IMR-90 (cell line): ENCODE measurements at places on chromosomes 16 and 17. TPM values are rescaled to one million over a fixed set of nuclear protein-coding genes. Genes with fewer than 3 reads are reported as not detected.

DNA sequence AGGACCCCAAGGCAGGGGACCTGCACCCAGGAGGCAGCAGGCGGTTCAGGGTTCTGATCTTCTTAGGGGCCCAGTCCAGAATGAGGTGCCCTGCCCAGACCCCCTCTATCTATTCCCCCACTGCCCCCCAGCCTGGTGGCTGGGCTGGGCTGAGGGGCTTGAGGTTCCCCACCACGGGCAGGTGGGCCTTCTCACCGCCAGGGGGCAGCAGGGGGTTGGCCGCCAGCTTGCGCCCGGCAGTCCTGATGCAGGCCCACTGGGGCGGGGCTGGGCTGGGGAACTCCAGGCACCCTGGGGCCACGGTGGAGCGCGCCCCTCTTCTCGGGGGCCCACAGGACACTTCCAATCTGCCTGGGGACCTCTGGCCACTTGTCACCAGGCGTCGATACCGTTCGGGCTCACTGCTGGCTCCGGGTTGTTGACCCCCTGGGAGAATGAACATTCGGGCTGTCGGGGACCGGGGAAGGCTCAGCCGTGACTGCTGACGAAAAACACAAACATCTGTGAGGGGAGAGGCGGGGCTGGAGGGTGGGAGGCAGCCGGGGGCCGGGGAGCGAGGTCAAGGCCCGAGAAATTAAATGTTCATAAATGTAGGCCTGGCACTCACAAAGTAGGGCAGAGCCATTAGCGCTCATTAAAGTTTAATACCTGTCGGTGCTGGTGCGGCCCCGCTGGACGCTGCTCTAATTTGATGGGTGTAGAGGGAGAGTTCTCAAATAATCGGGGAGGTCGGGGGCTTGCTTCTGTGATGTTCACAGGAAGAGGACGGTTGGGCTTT lies 219.3 kb upstream of the GSE1 start:
- DNase-seq = peak; percentile 40

DNA sequence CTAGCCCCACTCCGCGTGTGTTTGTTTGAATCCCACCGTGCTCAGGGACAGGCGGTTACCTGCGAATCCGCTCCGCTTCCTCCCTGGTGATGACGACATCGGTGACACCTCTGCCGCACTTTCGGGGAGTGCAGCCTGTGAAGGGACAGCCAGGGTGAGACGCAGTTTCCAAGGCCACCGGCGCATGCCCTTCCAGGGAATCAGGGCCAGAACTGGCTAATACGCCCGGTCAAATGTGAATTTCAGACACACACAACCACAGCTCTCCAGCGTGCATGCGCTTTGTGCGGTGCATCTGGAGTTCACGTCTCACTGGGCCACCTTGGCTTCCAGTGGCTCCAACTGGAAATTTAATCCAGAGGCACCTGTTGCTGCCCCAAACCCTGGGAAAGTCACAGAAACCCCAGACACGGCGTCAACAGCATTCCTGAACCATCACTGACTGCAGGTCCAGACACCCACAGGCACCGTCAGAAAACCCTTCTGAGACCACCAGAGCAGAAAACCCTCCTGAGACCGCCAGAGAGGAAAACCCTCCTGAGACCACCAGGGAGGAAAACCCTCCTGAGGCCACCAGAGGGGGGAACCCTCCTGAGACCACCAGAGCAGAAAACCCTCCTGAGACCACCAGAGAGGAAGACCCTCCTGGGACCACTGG lies 6.6 kb upstream of the HEXD start:
- DNase-seq = no peak

DNA sequence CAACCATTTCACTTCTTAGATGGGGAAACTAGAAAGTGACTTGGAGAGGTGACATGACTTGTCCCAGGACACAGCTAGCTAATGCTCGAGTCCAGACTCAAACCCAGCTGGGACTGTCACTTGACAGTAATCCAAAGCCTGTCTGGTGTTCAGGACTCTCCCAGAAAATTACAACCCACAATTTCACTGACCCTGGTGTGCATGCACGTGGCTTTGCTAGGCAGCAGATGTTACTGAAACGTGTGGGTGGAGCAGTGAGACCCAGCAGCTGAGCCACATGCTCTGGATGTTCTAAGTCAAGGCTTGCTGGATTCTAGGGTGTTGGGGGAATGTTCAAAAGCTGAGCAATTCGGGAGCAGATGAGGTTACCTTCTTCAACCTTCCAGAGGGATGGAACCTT lies 364.6 kb downstream of the GRIN2A start:
- DNase-seq = no peak

DNA sequence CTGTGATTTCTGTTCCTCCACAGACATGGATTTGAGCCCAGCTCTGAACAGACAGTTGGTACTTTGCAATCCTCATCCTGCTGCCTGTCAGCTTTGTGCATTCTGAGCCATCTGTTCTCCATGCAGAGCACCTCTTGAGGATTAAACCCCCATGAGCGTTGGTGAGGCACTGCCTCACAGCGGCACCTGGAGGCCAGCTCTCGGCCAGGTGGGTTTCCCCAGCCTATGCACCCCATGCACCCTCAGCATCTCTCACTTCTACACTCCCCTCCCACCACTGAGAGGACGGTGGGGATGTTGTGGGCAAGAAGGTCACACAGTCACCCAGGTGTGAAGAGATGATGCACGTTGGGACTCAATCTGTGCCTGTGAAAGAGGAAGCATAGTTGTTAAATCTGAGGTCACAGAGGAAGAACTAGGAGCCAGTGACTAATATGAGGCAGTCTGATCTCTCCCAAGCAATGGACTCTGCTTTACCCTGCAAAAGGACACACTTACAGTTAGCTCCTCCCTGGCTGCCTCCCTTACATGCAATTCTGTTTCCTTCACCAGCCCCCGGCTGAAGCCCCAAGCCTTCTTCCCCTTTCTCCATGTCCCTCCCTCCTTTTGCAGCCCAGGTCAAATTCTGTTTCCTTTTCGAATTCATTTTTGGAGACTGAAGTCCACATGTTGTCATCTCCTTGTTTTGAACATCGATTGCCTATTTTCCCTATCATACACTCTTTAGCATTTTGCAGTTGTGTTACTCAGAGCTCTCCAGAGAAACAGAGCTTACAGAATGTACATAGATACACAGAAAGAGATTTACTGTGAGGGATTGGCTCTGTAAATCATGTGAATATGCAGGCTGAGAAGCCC lies 58.5 kb downstream of the HS3ST3B1 start:
- DNase-seq = no peak

DNA sequence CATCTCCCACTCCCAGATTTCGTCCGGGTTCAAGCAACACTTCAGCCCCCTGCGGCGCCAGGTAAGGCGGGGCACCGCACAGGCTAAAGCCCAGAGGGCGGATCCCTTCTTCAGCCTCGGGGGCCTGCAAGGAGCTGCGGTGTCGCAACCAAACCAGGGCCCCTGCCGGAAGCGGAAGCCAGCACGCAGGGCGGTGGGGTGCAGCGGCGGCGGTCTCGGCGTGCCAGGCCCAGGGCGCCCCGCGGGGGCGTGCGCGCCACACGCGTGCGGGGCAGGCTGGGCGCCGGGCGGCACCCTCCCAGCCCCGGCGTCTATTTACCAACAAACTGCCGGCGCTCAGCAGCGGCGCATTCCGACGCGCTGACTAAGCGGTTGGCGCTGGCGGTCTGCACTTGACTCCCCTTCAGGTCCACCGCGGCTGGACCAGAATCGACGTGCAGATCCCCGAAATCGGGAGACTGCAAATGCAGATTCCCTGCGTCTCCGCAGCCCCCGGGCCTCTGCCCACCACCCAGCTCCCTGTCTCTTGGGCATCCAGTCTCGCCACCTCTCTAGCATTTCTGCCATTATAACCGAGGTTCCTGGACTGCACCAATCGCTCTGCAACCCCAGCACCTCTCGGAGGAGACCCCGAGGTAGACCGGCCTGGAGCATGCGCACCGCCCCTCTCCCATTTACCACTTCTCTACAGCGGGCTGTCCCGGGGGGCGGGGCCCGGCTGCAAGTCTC lies 421 bp upstream of the DLX4 start:
- DNase-seq = peak; percentile 39

DNA sequence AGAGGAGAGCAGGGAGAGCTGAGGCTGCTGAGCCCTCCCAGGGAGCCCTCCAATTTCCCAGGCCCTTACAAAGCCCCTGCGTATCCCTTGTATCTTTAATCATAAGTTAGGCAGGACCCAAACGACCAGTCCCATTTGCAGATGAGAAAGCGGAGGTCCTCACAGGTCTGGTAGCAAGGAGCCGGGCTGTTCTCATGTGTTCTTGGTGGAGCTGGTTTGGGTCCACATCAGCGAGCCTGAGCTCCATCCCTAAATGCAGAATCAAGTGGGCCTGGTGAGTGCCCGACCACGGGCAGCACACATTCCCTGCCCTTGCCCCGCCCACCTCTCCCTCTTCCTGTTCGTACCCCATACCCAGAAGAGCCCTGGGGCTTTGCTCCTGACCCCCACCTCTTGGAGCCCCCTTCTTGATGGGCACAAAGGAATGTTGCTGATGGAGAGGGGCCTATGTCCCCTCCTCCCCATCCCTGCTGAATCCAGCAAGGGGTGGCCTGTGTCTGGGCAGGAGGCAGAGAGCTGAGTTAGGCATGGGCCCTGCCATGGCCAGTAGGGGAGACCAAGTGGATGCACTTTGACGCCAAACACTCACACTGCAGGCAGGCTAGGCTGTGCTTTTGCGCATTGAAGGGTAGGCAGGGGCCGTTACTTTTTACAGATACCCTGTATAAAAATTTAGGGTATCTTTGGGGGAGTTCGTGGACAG lies 18.3 kb upstream of the ADCY7 start:
- no peak for DNase-seq

GRCh38 chr17:66185862-66186261 lies 6.1 kb downstream of the CEP112 start:
- no peak for DNase-seq

- DNase-seq = peak; percentile 70
Observed at GRCh38 chr17:59844884-59845594, 47.7 kb downstream of the TUBD1 start.

DNA sequence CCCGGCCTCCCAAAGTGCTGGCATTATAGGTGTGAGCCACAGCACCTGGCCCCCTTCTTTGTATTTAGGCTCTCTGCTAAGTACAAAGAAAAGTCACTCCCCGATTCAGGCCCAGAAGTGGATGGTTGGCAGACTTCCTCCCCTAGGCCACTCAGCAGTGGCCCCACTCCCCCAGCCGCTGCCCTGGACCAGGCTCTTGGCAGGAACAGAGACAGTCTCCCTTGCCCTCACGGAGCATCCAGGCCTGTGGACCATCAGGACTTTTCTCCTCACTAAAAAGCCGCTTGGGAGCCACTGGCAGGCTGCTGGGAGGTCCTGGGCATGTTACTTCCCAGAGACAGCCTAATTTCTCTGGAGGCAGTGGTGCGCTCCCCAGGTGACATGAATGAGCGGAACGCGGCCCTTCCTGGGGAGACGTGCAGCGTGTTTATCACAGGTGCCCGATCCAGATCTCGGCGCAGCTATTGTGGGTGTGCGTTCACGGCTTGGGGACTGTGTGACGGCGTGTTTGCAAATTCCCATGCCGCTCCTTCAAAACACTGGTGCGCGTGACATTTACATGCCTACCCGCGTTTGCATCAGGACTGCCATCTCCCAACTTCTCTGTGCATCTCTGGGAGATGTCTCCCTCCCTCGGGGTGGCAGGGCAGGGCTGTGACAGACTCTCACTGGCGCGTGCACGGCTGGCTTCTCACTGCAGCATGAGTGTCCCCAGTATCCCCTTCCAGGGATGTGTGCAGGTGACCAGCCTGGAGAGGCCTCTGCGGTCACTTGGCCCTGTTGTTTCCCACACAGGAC lies 16.6 kb downstream of the WSCD1 start:
- no peak for DNase-seq

- DNase-seq = no peak
Observed at GRCh38 chr17:15263680-15264079, 1.4 kb downstream of the PMP22 start.

DNA sequence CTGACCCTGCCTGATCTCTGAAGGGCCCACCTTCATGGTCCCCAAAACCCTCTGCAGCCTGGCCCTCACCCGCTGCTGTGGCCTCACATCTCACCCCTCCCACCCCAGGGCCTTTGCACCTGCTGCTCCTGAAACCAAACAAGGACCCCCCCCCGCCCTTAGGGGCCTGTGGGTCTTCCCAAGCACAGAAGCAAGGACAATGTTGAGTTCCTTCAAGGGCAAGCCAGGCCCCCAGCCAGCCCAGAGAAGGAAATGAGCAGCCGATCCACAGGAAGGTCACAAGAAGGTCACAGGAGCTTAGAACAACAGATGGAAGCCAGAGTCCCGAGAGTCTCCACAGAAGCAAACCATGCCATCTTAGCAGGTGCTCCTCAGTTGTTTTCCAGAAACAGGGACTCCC lies 493 bp upstream of the PDE6G start:
- DNase-seq = no peak

DNA sequence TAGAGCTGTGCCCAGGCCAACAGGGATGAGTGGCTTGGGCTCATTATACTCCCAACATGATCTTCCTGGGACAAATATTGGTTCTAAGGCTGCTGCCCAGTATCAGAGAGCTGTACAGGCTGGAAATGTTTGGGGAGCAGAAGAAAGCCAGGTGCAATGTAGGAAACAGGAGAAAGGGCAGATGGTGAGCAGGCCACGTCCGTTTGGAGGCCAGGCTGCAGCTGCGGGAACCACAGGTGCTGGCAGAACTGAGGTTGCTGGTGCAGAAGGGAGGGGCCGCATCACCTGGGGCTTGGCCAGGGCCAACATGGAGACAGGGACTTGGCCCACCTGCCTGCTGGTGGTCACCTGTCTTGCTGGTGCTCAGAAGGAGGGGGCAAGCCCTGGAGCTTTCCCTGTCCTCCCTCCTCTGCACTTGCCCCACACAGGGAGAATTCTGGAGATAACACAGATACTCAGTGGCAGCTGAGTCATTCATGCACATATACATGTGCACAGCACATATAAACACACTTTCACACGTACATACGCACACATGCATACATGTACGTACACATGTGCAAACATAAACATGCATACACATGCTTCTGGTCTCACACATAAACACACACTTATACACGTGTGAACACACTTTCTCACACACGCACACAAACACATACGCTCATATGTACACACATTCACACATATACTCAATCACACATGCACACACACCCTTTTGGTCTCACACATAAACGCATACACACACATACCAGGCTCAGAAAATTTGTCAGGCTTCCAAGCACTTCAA lies 67.7 kb downstream of the WSCD1 start:
- DNase-seq = no peak

DNA sequence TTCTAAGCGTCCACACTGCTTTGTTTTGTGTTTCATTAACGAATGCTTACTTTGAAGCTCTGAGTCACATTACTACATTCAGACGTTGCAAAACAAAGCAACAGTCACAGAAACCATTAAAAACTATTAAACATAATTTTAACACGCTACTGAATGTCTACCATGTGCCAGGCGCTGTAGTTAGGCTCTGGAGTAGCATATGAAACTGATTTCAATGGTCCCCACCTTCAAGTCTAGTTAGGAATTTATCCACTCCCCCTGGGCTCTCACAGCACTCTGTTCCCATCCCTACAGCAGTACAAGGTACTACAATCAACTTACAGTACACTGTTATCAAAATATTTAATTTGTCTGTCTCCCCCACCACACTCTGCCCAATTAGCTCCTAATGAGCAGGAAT lies 631 bp downstream of the UTP6 start:
- DNase-seq = peak; percentile 25

Gene RRAD
- total RNA-seq = 1.3 and 1.4 TPM in 2 replicates

Gene MPG
- total RNA-seq = 66.7 and 74.2 TPM in 2 replicates

Gene EPOP
- 0.28 and 0.36 TPM in 2 replicates for total RNA-seq

Gene TBC1D3H
- not detected in 2 replicates for total RNA-seq

Gene SYT17
- not detected in 2 replicates for total RNA-seq
